ENCODE measurements at places on chromosomes 5 and 9.

DNA sequence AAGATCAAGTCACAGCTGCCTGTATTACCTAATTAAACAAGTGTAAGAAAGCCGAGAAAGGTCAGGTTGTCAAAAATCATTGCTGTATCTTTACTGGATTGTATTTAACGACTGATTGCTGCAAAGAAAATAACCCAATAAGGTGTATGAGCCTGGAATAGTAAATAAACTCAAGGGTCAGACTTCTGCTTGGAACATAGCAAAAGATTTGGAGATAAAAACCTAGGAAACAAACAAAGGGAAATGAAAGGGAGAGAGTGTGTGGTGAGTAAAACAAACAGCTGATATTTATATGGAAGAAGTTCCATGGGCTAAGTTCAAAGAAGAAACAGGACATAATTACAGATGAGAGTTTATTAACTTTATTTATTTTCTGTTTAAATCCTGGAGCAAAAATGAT, 354.0 kb downstream of the TLR4 start:
- no peak for DNase-seq

DNA sequence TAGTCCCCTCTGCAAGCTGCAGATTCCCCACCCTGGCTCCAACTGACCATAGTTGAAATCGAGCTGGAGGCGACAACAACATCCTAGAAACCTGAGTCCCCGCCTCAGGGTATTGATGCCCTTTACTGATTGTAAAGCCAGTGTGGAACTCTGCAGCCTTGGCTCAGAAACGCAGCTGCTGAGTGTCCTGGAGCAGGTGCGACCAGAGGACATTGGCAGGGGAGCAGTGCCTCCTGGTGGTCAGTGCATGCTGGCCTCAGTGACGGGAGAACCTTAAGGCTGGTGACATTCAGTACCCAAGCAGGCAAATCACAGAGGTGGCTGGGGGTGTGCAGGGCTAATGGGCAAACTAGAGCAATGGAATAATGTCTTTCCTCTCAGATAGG, 20.4 kb upstream of the ZNF354B start:
- DNase-seq: no peak

DNA sequence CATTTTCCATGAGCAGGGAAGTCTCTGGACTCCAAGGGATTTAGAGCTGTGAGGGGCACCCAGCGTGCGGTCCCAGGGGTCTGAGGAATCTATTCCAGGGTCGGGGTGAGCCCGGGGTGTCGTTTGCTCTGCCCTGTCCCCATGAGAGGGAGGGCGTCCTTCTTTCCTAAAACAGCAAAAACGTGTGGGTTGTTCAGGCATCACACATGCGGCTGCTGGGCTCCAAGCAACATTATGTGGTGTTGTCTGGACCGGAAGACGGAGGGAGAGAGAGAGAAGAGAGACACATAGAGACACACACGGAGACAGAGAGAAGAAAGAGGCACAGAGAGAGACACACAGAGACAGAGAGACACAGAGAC, 42.7 kb upstream of the COL5A1 start:
- no peak for DNase-seq

DNA sequence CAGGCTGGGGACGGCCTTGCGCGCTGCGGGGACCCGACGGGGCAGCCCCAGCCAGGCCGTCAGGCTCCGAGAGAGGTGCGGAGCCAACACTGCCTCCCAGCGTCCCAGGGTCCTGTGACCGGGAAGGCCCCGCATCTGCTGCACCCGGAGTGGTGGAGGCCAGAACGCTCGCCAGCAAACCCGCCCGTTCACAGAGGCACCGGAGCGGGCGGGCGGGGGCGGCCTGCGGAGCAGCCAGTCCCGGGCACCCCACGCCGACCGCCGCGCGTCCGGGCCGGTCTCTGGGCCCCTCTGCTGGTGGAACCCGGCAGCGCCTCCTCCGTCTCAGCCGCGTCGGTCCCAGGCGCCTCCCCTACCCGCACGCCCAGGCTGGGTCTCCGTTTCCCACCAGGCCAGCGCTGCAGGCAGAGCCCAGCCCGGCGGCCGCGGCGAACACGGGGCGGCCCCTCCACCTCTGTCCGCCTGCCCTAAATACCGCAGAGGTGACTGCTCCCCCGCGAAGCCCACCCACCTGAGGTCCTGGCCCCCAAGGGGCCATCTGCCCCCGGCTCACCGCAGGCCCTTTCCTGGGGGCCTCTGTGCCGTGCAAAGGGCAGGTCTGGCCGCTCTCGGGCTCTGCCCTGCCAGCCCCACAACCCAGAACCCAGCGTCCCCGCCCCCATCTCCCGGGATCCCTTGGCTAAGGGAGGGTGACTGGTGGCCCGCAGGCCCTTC, 15.9 kb downstream of the EXD3 start:
- DNase-seq: no peak

- no peak for DNase-seq
Observed at GRCh38 chr5:18216729-18217128, 582.5 kb downstream of the TAF11L14 start.

DNA sequence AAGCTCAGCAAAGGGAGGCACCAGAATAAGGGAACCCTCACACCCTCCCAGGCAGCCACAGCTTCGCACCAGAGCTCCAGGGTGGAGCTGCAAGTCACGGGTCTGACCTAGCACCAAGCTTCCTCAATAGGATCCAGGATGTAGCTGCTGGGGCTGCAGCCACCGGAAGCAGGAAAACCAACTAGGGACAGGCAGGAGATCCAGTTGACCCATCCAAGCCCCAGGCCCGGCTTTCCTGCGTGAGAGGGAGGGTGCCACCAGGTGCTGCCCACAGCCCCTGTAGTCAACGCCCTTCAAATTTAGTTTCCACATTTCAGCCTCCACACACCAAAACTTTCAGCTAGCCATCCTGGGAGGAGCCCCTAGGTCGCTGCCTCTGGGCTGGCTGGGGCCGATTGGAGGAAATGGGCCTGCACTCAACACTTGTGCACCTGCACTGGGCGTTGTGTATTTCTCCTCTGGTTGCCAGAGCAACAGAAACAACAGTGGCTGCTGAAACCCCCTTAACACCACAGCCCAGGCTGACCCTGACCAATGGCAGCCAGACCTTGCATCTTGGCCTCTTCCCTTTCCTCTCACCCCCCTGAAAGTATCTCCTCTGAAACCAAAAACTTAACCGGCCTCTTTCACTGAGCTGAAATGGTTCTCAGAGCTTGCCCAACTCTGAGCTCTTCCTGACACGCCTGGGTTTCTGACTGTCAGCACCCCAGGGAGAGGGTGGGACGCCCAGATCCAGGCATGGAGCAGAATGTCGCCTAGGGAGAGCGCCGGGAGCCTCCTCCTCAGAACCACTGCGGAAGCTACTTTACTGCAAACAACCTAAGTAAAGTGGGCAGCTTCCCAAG, 226.5 kb upstream of the MAP3K1 start:
- no peak for DNase-seq

DNA sequence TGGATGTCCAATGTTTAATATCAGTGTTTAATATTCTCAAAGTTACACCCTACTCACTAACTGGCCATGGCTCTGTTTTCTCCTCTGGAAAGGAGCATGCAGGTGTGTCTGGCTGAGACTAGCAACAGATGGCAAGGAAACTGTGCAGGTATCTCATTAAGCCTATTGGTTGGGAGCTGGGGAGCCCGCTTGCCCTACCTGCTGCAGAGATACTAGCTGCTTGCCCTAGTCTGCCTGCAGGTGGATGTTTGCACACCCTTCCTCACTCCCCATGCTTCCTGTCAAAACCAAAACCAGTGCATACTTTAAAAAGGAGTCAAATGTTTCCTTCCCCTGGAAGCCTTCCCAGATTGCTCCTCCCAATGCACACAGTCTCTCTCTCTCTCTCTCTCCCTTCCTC, 228.3 kb upstream of the RASEF start:
- DNase-seq: no peak

DNA sequence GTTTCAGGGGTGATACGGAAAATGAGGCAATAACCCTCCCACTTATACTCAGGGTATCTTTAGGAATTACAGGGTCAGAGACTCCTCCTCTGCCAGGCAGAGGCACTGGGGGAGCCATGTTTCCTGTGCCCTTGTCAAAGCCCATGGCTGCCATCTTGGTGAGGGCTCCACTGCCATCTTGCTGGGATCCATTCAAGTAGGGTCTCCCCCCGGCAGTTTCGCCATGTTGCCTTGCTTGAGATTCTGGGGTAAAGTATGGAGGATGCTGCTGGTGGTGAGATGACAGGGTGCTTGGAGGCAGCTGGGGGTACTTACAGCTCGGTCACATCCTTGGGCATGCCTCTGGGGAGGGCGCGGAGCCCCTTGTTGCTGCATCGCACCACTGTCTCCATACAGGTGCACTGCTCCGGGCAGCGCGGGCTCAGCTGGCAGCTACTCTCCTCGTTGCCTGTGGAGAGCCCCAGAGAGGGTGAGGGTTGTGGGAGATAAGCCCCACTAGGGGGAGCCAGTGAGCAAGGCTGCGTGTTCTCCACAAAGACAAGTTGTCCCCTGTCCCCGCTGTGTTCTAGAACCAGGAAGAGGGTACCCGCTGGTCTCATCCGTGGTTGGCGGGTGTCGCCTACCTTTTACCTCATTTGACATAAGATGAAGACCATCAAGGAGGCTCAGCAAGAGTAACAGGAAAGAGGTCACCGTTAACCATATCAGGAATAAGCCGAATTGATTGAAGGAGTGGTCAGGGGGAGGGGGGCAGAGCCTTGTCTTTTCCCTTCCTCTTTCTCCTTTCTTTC, 169.0 kb upstream of the PANK3 start:
- no peak for DNase-seq

- no peak for DNase-seq
Observed at GRCh38 chr9:36399980-36400331, at the start of gene RNF38. TSS of gene RNF38 (minus strand) at chr9:36400269. CDS start at chr9:36400108, 161 bp downstream.

DNA sequence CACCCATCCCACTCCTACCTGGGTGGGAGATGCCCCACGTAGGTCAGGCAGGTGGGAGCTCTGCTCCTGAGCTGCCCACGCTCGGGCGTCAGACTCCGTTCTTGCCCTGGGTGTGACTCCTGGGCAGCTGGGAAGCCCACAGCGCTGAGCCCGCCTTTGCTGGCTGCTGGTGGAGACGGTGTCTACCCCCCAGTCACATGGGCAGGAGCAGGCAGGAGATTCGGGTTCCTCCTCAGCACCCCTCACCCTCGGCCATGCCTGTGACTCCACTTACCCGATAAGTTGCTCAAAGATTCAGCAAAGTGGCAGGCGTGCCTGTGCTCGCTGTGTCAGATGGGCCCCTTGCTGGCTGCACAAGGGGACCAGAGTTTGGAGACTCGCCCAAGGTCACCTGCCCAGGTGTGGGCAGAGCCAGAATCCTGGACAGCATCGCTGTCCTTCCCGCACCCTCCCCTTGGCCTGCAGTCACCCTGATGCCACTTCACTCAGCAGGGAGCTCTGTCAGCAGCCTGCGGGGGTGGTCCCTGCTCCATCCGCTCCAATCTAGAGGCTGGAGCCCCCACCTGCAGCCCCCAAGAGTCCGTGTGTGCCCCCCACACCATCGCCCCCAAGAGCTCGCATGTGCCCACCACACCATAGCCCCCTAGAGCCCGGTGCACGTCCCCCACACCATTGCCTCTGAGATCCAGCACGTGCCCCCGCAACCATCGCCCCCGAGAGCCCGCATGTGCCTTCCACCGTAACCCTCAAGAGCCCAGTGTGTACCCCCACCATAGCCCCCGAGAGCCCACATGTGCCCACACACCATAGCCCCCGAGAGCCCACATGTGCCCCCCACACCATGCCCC, 4.2 kb downstream of the LCN1 start:
- no peak for DNase-seq
